Natural killer cell treated with Interleukin-12 subunit alpha and Interleukin-12 subunit beta and Interleukin-15 and Interleukin-18, amount 100 ng/mL, for 72 hours (primary cell): ENCODE measurements at places on chromosomes 5 and 9.
A peak's percentile ranks its signal among the peaks of the same experiment; 100 is the strongest.

DNA sequence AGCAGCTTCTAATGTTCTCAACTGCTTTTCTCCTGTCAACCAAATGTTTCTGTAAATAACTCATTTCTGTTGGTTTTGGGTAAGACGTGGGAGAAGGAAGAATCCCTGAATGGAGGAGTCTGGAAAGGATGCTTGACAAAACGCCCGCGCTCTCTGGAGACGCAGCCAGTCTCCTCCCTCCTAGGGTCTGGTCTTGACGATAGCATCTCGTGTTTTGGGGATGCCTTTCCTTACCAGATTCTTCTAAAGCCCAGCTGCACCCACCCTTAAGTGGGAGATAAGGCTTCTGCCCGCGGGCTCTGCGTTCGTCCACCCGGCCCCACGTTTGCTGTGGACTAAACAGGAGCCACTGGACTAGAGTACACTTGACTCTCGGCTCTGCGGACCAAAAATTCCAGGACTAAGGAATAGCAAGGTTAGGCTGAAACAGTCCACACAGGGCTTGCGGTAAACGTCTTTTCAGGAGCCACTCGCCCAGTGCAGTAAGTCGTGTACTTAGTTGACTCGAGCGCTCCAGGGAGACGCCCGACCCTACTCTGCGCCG is 491 bp upstream of the CTSL start:
- no peak for DNase-seq

- no peak for DNase-seq
Observed at GRCh38 chr5:15026011-15026893, 154.7 kb upstream of the ANKH start.

DNA sequence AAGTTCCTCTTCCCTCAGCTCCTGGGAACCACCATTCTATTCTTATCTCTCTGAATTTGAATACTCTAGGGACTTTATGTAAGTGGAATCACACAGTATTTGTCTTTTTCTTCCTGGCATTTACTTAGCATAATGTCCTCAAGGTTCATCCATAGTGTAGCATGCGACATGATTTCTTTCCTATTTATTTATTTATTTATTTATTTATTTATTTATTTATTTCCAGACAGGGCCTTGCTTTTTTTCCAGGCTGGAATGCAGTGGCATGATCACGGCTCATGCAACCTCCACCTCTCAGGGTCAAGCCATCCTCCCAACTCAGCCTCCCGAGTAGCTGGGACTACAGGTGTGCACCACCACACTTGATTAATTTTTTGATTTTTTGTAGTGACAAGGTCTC is 142.1 kb downstream of the GPBP1 start:
- DNase-seq = no peak

- no peak for DNase-seq
Observed at GRCh38 chr9:131736431-131736830, 3.4 kb downstream of the RAPGEF1 start.

GRCh38 chr5:16505140-16505891 is 39.7 kb upstream of the ZNF622 start:
- DNase-seq = no peak

GRCh38 chr5:122316656-122317055 is 4.6 kb downstream of the SNCAIP start:
- DNase-seq = no peak

GRCh38 chr9:105369911-105370310 is 77.9 kb upstream of the FSD1L start:
- no peak for DNase-seq

DNA sequence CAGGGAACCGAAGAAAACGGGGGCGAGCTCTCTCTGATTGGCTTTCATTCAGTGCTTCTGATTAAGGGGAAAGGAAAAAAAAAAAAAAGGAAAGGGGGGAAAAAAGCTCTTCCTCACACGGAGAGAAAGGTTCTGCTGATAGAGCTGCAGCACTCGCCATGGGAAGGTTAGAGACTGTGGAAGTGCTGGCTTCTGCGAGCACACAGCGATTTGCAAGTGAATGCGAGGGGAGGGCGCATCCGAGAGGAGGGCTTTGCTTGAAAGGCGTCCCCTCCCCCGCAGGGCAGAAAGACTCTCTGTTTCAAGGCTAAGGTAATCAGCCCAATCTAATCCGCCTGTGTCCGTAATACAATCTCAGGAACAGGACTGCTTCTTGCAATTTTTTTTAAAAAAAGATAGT is at the start of gene CDH10:
Gene CDH10, minus strand, starts transcription at position 218 of the 400 bp plus-strand sequence. CDS start 51,488 bp downstream, outside the sequence.
- no peak for DNase-seq

GRCh38 chr5:79518718-79519117 is 4.8 kb upstream of the HOMER1 start:
- no peak for DNase-seq

- no peak for DNase-seq
Observed at GRCh38 chr5:6274846-6275543, 103.4 kb downstream of the MED10 start.

GRCh38 chr9:70971723-70972122 is 149.7 kb downstream of the TRPM3 start:
- DNase-seq = no peak

GRCh38 chr5:43601454-43602260 is 1.3 kb upstream of the NNT start:
- DNase-seq = no peak

DNA sequence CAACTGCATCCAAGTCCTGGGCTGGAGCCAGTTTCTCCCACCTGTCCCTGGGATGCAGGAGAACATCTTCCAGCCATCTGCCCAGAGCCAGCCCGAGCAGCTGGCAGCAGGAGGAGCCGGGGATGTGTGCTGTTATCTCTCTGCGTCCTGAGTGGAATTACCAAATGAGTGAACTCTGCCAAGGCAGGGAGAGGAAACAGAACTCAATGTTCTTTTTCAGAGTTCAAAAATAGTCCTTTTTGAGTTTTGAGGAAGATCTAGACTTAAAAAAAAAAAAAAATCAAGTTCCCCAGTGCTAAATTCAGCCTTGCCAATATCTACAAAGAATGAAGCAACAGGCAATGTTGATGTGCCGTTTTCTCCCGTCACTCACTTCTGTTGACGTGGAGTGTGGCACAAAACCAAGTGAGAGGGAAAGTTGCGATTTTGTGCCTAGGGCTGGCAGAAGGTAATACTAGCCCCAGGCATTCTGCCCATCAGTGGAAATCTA is 56.2 kb downstream of the TMOD1 start:
- no peak for DNase-seq

- no peak for DNase-seq
Observed at GRCh38 chr5:90166816-90167215, 242.7 kb downstream of the CETN3 start.

- no peak for DNase-seq
Observed at GRCh38 chr5:180799194-180799593, 3.4 kb downstream of the MGAT1 start.

DNA sequence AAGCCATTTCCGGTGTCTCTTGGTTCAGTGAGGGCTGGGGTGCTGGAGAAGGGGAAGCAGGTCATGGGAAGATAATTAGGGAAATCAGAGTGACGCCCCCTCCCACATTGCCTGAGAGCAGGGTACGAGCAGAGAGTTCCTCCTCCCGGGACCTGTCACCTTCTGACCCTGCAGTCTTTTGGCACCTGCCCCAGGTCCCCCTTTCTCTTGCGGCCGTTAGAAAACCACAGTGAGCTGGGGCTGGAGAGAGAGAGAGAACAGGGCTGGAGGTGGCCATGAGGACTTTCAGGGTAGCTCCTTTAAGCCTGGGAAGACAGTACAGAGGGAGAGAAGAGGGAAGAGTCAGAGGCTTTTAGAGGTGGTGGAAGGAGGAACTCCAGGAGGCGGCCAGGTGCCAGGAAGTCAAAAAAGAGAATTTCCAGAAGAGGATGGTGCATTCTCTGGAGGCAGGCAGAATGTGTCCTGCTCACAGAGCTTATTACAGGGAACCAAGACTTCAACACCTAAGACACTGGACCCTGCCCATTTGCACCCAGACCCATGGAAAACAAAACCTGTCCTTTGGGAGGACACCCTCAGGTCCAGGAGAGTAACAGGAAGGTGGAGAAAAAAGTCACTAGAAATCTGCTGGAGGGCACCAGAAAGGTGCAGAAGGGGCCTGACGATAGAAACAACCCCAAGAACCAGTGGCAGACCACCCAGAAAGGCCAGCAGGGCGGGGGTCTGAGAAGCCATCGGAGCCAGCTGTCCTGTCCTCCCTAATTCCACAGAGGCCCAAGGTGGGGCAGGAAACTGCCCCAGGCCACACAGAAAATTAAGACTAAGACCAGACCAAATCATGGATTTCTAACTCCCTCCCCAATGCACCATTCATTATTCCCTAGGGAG is 6.5 kb upstream of the ACSL6 start:
- DNase-seq = no peak

DNA sequence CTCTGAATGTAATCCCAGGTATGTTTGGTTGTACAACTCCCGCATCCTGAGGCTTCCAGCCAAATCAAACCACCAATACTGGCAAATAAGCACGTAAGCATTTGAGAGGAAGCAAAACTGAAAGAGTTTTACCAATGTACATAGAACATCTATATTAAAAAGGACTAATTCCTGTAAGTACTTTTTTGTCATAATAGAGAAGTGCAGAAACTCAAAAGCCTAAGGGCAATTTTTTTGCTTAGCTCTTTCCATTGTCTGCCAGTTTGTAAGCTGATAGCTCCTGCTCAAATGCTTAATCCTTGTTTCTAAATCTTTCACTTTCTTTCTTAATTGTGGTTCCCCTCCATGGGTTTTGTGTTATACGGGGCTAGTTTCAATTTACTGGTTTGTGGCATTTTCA is 1151.8 kb downstream of the CDH12 start:
- DNase-seq = no peak

DNA sequence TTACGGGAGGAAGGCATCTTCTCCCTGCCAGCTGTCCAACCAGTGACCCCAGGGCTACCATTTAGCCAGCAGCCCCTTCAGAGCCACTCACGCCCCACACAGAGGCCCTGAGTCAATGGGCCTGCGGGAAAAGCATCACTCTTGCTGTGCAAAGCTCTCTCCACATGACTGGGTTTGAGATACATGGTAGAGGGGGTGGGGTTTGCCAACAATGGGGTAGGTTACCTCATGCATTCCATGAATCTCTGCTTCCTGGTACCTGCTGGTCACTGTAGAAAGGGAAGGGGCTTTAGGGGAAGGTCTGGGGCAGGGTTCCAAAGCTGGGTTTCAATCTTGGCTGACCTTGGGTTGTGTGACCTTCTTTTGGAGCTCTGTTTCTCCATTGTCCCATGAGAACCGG is 22.9 kb upstream of the TTLL11 start:
- no peak for DNase-seq

DNA sequence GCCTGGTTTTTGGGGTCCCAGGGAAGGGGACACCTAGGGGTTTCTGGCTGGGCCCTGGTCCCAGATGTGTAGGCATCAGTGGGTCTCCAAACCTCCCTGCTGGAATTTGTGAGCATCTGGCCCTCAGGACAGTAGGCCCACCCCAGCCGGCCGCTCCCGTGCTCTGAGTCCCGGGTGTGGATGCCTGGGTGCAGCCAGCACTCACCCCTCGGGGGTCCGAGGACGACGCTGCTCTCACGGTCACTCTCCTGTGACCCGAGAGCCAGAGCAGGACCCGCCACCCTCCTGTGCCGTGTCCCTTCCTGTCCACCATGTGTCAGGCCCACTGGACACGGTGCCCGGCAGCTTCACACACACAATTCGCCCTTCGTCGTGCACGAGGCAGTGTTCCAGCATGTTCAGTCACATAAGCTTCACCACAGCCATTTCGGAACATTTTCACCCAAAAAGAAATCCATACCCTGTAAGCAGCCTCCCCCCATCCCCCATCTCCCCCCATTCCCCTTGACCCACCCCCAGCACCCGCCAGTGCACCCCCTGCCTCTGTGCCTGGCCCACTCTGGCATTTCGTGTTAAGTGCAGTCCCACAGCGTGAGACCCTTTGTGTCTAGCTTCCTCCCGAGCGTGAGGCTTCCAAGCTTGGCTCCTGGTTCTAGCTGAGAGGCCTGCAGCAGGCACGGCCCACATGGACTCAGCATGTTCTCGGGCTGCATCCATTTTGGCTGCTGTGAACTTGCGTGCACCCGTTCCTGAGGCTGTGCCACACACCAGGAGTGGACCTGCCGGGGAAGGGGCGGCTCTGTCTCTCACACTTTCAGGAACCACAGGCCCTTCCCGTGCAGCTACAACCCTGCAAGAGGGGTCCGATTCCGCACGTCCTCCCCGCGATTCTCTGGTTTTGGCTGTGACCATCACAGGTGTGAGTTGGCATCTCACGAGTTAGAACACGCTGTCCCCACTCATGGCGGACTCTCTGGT is 40.5 kb downstream of the NKD2 start:
- peak; percentile 44 for DNase-seq

GRCh38 chr5:95735406-95735805 is 4.3 kb downstream of the RHOBTB3 start:
- DNase-seq = no peak

DNA sequence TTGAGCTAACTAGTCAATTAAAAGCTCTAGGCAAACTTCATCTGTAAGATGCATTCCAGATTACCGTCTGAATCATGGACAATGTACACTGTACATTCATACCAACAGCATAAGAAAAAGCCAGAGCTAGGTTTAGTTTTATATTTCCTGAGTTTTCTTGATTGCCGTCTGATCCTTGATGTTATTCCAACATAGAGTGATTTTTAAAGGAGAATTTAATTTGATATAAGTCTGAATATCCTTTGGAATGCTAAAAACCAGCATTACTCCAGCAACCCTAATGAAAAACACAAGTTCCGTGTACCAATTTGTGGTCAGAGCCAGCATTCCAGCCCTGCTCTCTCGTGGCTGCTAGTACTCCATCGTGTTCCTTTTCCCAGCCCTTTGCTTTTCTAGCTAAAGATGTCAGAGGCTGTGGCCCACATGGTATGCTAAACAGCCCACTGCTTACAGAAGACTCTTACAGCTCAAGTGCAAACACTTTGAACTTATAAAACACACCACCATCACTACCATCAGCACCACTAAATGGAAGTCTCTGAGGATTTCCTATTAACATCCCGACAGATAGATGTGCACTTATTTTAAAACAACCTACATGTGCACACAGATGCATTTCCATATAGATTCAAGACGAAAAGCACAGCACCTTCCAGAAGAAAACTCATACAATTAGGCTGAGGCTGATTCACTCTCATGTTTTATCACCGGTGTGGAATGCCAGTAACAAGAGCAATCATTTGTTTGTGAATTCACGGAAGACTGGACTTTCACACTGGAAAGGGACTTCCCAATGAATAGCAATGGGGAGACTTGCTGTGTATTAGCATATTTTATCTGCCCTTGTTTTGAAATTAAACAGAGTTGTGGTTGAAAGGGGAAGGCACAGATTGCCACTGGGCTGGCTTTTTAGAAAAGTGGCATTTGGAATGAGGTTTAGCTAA is 246.9 kb upstream of the GAS1 start:
- DNase-seq = no peak

DNA sequence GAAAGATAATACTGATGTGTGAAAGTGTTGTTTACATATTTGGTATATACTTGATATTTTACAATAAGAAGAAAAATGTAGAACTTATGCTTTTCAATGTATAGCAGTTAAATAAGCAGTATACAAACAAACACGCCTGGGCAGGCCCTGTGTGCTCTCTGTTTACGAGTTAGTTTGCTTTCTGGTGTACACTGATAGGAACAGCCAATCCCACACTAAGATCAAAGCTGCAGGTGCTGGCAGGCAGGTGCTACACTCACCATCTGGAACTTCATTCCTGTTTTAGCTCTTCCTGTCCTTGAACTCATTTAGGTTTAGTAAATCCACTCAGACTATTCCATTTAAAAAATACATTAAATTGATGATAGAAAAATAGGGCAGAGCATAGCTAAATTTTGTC is 614.7 kb upstream of the ST8SIA4 start:
- DNase-seq = no peak
